ENCODE measurements at places on chromosomes 13 and 19.

DNA sequence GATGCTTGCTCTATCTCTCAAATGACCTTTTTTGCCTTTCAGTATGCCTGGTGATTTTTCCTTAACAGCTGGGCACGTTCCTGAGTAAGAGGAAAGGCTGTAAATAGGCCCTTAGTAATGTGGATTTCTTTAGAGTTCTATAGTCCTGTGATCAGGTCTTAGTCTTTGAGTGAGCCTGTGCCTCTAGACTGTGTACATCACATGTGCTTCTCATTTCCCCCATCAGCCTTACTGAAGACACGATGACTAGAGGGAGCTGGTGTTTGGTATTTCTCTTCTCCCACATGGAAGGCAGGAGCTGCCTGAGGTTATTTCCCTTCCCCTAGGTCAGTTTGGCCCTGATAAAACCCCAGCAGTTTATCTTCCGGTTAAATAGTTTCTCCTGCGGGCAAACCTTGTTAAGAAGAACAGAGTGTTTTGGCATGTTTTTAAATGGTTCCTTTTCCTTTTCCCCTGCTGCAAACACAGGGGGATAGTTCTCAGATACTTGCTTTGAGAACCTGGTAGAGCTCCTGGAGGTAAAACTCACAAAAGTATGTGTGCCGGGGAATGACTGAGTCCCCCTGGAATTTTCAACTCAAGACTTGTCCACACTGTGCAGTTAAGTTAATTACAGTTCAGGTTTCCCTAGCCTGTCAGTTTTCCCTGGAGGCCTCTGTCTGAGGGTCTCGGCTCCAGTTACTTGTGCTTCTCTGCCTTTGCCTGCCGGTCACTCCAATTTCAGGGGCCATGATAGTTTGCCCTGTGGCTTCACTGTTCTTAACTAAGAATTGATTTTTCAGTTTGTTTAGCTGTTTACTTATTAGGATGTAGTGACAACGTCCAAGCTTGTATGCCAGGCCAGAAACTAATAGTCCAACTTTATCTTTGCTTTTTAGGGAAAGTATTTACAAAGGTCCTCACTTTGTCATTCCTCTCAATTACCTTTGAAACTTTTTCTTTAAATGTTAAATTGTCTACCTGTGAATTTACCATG is 94.4 kb downstream of the URI1 start:
- DNase-seq = no peak

GRCh38 chr19:283395-283794 is 7.8 kb downstream of the PLPP2 start:
- no peak for DNase-seq

DNA sequence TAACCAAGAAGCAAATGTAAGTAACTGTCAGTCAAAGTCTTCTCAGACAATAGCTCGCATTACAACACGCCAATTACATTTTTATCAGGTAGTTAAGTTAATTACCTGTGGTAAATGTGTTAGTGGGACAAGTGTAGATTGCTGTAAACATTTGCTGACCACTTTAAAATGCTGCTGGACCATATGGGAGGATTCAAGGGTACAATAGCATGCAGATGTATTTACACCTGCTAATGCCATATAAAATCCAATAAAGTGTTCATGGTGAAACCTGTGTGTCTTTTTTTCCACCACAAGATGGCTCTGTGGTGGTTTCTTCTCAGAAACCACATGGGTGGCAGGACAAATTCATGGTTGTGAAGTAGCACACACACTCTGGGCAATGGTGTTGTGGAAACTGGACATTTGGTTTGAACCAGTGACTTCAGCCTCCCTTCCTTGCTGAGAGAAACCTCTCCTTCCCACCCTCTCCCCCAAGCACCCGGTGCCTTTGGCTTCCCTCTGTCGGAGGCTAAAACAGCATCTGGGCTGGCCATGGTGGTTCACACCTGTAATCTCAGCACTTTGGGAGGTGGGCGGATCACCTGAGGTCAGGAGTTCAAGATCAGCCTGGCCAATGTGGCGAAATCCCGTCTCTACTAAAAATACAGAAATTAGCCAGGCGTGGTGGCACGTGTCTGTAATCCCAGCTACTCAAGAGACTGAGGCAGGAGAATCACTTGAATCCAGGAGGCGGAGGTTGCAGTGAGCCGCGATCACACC is 18.1 kb upstream of the GTF3A start:
- peak; percentile 5 for DNase-seq

DNA sequence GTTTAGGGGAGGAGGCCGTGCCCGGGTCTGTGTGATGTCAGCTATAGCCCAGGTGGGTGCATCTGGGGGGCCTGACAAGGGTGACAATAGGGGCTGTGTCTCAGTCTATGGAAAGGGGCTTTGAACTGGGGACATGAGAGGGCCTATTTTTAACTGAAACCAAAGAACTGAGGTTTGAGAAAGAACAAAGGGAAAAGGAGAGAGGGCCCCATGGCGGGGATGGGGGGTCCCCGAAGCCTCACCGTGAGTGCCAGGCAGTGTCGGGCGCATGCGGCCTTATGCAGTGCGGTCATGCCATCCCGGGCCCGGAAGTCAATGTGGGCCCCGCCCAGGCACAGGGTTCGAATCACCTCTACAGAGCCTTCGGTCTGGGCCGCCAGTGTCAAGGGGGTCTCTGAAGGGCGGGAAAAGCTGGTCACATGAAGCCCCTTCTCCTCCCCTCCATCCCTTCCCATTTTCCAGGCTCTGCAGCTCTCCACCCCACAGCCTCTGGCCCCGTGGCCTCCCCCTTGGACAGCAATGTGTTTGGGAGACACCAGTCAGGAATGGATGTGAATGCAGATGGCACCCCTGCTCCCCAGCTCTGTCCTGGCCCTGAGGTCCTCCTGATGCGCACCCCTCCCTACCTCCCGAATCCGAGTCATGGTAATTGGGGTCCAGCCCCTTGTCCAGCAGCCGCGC is 5.9 kb downstream of the SHANK1 start:
- DNase-seq = no peak

DNA sequence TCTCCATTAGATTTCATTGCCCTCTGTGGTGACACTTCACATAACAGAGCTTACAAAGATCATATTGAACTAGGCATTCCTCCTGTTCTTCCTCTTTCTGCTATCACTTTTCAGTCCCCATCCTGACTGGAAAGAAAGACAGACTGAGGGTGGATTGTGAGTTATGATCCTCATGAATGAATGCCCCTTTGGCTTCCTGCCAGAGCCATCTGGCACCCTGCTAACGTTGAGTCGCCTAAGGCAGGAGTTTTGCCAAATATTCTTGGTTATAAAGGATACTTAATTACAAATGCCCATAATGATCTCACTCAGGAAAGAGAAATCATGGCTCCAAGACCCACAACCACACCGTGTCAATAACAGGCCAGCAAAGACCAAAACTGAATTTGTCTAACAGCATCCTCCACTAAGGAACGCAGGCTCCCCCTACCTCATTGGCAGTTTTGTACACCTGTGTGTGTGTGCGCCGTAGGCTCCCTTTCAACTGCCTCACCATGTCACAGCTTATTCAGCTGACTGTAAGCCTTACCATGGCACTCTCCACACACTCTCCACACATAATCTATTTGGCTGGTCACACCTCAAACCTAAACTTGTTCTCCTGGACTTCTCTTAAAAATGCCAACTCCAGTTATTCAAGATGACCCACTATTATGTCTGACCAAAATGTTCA is 15.5 kb downstream of the ZNF211 start:
- DNase-seq = no peak

DNA sequence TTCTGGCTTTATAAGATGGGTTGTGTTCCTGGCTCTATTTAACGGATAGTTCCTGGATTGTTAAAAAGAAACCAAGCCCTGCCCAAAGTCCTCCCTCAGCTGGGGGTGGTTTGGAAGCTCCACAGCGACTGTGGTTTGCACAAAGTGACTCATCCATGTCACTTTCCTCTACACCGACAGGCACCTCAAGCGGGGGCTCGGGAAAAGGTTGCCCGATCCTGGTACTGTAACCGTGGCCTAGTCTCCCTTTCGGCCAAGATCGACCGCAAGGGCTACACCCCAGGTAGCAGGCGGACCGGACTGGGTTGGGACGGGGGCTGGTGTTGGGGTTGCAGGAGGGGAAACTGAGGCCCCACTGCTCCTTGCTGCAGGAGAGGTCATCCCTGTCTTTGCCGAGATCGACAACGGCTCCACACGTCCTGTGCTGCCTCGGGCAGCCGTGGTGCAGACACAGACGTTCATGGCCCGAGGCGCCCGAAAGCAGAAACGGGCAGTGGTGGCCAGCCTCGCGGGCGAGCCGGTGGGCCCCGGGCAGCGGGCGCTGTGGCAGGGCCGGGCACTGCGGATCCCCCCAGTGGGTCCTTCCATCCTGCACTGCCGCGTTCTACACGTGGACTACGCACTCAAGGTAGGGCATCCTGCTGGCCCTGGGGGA is 1.6 kb downstream of the ARRDC2 start:
- peak; percentile 78 for DNase-seq

DNA sequence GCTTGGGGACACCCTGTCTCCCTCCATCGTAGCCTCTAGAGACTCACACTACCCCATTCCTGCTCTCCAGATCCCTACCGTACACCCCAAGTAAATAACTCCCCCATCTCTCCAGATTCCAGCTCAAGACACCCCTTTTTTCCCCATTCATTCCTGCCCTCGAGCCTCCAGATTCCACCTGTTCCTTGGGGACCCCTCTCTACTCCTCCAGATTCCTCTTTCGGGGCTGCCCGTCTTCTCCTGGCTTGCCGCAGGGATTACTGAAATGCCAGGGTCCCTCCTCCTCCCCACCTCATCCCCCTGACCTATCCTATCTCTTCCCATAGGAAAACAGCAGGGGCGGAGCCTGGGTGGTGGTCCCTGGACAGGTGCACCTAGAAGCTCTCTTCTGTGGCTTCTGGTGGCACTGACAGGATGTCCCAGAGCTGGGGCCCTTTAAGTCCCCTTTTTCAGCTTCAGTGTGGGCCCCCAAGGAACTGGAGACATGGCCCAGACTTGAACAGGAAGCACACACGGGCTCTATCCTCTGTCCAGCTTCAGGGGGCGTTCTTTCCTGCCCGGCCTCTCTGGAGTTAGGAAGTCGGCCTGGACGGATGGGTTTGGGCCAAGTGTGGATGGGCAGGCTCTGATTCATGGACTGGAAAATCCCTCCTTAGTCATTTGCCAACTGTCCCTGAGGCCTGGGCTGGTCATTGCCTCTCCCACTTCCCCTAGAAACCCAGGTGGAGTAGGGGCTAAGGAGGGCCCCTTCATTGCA is 1.2 kb downstream of the ZSWIM4 start:
- peak; percentile 94 for DNase-seq

DNA sequence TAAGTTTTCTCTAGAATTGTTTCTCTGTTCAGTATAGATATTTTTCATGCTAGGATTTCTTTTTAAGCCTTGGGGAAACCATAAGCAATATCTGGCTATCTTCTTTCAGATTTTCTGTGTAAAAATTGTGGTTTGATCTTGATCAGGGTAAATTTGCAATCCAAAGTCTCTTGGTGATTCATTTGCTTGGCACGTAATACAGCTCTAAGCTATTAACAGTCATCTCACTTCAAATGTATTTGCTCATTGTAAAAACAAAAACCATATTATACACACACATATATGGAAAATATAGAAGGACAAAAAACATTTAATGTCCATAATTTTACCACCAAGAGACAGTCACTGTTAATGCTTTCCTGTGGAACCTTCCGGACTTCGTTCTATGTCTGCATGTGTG is 191.0 kb downstream of the SHISA2 start:
- peak; percentile 48 for DNase-seq

DNA sequence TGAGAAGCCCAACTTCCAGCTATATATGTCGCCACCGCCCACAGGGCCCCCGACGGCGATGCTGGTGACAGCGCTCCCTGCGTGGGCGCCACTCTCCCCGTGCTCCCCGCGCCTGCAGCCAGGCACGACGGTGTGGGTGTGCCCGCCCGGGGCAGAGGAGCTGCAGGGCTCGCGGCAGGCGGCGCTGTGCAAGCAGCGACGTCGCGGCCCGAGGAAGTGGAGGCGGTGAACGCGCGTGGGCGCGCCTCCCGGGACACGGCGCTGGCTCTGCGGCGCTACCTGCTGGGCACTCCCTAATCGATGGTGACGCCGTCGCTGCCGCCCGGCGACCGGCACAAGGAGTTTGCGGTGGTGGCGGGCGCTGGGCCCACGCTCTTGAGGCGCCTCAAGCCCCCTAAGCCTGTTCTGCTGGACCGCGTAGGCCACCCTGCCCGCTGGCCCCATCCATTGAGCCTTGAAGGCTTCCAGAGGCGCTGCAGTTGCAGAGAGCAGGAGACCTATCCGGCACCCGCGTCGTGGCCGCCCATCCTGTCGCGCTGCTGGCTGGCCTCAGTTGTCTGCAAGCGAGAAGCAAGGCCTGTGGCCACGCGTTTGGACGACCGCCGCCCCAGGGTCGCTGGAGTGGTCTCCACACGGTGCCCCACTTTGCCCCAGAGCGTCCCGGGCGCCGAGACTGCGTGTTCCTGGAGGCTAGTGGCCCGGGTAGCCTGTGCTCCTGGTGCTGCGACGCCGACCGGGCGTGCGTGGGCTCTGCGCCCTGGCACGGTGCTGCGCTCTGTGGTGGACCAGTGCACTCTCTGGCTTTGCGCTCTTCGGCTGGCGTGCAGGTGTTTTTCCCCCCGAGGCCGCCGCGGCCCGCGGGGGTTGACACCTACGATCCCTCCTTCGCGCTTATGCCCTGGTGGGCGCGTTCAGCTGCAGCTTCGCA is 23.1 kb downstream of the LRFN3 start:
- DNase-seq = no peak

DNA sequence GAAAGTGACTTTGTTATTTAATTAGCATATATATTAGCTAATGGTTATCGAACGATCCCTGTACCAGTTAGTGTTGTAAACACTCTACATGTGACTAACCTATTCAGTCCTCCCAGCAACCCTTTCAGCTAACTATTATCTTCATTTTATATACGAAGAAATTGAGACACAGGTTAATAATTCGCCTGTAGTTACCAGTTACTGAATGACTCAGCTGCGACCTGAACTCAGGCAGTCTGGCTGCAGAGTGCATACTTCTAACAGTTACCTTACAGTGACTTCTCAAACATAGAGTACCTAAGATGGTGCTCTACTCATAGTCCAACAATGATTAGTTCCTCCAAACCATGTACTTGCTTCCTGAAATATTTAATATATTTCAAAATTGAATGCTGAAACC is 117.7 kb downstream of the FNDC3A start:
- peak; percentile 41 for DNase-seq

GRCh38 chr13:44576351-44577235 is 463 bp upstream of the TSC22D1 start:
- no peak for DNase-seq

GRCh38 chr13:99237981-99238662 is 20.1 kb downstream of the GPR18 start:
- no peak for DNase-seq

DNA sequence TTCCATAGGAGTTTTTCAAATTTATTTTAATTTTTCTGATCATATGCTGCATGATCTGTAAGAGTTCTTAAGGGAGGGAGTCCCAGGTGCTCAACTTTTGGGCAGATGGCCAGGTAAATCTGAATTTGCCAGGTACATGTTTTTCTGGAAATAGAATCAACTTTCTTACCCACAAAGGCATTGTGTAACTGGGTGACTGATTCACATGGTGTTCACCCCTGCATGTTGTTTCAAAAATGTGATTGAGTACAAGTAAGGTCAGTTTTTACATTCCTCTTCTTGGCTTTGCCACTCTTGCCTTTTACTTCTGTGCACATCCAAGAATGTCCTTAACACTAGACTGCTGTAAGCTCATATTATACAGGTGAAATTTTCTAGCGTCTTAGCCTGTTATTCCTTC is 30.4 kb downstream of the RB1 start:
- DNase-seq = no peak
